ENCODE measurements at places on chromosomes 5 and 9.

- DNase-seq, result no peak
Measured at GRCh38 chr9:96203867-96204501, 98.0 kb downstream of the HSD17B3 start.

DNA sequence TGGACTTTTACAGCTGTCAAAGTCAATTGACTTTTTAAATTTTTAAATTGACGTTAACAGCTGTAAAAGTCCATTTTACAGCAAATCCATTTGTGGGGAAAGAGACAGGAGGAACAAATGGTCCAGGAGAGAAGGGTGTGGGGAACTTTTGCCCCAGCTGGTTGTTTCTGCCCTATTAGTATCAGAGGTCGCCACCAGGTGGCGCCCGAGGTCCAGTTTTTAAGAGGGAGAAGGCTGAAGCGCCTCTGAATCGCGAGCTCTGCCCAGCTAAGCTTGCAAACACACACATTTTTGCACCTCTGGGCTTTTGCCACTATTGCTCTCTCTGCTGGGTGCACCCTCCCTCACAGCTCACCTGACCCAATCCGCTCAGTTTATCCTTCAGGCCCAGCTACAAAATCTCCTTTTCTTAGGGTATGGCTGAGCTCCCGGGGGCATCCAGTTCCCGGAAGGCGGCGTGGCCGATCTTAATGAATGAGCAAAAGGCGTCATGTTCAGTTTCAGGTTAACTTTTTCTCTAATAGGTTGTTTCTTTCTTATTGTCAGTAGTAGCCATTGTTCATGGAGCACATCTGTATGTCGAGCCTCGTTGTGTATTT is 6.3 kb upstream of the TTLL11 start:
- no peak for DNase-seq

DNA sequence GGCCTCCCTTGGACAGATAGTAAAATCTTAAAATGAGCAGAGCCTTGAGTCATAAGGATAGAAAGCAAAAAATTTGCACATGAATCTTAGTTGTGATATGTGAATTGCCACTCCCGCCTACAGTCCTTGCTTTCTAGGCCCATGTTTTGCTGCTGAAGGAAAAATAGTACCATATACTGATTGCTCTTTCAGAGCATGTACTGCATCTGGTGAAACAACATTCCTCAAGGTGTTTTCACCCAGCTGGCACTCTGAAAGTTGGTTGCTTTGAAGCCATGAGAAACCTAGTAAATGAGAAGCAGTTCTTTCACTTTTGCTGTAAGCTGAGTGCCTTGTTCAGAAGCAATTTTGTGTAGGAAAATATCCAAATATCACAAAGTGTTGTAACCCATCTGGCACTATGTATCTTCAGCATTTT is 10.3 kb downstream of the CDC37L1 start:
- DNase-seq, result no peak

GRCh38 chr9:13478639-13479038 is 199.1 kb upstream of the MPDZ start:
- DNase-seq, result no peak

GRCh38 chr9:3699883-3700282 is 174.1 kb upstream of the RFX3 start:
- DNase-seq, result no peak

GRCh38 chr5:134938030-134938429 is 29.7 kb upstream of the CATSPER3 start:
- DNase-seq, result no peak

DNA sequence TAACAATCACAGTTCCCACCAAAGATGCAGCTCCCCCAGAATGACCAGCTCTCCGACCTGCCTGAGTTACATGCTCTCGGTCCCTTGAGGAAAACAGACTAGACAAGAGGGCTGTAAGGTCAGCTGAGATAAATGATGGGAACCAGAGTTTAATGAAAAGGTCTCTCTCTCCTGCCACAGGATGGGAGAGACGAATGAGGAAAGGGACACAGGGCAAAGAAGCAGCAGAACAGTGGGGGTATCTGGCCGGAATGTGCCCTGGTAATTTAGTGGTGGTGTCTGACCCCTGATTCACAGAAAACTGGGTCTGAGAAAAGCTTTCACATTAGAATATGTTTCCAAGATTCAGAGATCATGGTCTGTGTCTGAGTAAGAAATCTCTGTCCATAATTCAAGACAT is 118.5 kb downstream of the BRINP1 start:
- no peak for DNase-seq

- DNase-seq, result no peak
Measured at GRCh38 chr5:54357408-54358058, 47.2 kb upstream of the ARL15 start.

DNA sequence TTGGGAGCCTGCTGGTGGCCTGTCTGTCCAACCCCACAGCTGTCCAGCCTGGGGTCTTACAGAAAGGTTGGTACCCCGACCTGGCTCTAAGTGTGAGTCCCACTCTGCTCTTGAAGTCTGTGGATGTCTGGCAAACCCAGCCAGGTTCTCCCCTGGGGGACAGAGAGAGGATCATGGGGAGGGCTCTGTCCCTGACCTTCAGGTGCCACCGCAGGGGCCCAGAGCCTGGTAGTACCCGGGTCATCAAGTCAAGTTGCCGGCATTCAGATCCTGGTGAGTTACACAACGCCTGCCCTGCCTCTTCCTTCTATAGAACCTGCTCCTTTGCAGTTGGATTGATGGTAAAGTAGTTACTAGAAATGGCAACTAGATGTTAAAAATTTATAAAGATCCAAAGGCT is 66.7 kb downstream of the ADAMTS2 start:
- DNase-seq, result no peak

GRCh38 chr5:12292610-12293204 is 388.5 kb upstream of the CTNND2 start:
- DNase-seq, result no peak
